Stimulated activated naive CD8-positive, alpha-beta T cell treated with anti-CD3 and anti-CD28 coated beads, Interleukin-15, amount 100 ng/mL, for 72 hours (primary cell): ENCODE measurements at places on chromosomes 2 and 18.

GRCh38 chr2:65380255-65380654 lies 52.1 kb downstream of the SPRED2 start:
- no peak for DNase-seq

DNA sequence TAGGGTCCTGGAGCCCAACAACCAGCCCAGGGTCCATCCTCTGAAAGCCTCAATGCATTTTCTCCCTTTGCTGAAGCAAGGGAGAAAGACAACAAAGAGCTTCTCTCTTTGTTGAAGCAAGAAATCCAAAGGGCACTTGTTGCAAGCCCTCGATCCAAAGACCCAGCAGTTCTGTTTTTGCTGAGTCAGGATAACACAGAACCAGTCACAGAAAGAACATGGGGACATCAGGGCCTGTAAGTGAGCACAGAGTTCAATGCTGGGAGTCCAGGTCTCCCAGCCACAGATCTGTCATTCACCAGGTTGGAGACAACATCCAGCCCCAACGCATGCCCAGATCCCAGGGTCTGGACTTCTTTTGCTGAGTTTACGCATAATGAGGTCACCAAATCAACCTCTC lies 315.8 kb upstream of the KLHL29 start:
- no peak for DNase-seq

DNA sequence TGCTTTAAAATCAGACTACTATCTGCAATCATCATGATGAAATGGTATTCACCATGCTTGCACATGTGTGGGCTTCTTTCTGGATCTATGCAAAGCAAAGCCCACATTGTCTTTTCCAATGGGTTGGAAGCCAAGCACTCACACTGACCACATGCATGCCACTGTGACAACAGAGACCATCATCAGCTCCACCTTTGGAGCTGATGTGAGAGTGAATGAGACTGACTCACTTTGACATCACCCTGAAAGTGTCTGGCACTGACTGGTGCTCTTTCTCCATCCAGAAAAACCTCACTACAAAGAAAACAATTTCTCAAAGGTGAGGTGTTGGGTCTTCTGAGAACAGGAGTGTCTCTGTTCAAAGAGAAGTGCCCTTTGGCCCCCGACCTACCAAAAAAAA lies 4.7 kb downstream of the MYO5B start:
- no peak for DNase-seq

- no peak for DNase-seq
These were observed 36.7 kb downstream of the PKP4 start for GRCh38 chr2:158493458-158493857.

GRCh38 chr18:3623769-3624545 lies 174.0 kb downstream of the TGIF1 start:
- DNase-seq, result no peak

GRCh38 chr2:200028998-200029397 lies 73.6 kb downstream of the MAIP1 start:
- DNase-seq, result no peak

DNA sequence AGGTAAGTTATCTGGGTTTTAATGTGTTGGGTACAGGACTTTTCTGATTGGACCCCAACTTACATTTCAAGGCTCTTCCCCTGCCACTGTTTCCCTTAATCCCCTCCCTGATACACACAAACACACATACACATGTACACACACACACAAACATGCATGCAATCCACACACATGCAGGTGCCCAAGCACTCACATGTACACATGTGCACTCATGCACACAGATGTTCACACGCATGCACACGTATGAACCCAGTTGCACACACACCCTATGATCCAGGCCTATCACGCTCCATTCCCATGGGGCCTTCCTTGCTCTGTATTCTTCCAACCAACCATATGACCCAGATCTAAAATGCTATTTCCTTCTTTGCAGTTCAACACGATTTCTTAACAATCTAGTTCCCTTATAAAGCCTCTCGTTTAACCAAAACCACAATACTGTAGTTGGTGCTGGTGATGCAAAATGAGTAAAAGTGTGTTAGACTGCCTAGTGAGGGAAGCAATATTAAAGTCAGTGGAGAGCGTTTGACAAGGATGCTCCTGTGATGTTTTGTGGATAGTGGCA lies 11.1 kb downstream of the SERPINB8 start:
- no peak for DNase-seq

GRCh38 chr2:184030989-184031388 lies 567.3 kb upstream of the ZNF804A start:
- DNase-seq, result no peak

- DNase-seq, result no peak
These were observed 547.2 kb upstream of the TMEFF2 start for GRCh38 chr2:192741889-192742288.

GRCh38 chr18:30927042-30927441 lies 115.5 kb downstream of the DSC3 start:
- no peak for DNase-seq

GRCh38 chr18:73660931-73661856 lies 486.4 kb downstream of the FBXO15 start:
- no peak for DNase-seq

DNA sequence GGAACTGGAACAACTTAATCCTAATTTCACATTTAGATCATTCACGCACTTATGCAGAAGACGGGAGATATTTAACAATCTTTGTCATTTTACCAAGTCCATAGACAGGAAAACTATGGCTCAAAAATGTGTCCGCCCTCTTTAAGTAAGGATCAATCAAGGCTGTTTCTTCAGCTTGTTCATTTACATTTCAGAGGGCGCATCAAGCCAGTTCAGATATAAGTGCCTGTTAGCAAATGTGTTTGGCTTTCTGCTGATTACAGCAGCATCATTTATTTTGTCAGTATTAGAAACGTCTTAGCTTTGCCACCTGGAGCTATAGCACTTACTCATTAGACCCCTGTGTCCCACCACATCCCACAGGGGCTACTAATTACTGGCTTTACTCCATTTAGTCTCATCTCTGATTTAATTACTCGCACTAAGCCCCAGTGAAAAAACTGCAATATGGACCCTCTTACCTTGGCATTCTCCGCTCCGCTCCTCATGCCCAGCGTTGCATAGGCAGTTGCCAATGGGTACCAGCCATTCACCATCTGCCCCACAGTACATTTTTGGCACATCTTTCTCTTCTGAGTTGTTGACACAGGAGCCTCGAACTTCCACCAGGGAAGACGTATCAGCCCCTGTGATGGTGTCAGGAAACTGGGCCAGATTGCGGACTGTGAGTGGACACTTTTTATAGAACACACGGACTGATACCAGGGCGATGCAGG lies 8.7 kb downstream of the EPHA4 start:
- no peak for DNase-seq

- no peak for DNase-seq
These were observed 66.7 kb downstream of the TNS1 start for GRCh38 chr2:217935901-217936684.

DNA sequence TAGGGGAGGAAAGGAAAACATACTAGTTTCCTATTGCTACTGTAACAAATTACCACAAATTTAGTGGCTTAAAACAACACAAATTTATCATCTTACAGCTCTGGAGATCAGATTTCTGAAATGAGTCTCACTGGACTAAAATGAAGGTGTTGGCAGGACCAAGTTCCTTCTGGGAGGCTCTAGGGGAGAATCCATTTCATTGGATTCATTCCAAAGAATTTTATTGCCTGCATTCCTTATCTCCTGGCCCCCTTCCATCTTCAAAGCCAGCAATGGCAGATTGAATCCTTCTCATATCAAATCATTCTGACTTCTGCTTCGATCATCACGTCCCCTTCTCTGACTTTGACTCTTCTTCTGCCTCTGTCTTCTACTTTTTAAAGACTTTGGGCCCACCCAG lies 250.9 kb downstream of the IRS1 start:
- no peak for DNase-seq

DNA sequence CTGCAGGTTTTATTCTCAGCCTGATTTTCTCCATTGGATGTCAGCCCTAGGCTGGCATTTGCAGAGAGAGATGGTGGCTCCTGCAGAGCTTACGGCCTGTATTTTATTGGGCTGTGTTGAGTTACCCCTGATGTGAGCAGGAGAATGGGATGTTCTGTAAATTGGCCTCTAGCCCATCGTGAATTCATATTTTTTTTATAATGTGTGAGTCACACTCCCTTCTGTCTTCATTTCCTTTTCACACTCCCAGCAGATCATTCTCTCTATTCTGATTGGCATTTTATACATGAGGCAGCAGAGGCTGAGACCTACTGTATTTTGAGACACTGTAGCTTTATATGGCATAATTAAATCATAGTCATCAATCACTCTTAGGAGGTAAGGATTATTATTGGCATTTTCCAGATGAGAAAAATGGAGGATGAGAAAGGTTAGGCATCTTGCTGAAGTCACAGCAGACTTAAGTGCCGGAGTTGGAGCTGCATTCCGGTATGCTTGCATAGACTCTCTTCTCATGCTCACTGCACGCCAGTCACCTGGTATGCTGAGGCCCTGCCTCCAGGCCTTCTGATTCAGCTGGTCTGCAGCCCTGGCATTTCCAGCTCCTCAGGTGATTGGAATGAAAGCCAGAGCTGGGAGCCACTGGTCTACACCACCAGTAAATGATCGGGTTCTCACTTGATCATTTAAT lies 142.4 kb downstream of the NEDD4L start:
- no peak for DNase-seq

DNA sequence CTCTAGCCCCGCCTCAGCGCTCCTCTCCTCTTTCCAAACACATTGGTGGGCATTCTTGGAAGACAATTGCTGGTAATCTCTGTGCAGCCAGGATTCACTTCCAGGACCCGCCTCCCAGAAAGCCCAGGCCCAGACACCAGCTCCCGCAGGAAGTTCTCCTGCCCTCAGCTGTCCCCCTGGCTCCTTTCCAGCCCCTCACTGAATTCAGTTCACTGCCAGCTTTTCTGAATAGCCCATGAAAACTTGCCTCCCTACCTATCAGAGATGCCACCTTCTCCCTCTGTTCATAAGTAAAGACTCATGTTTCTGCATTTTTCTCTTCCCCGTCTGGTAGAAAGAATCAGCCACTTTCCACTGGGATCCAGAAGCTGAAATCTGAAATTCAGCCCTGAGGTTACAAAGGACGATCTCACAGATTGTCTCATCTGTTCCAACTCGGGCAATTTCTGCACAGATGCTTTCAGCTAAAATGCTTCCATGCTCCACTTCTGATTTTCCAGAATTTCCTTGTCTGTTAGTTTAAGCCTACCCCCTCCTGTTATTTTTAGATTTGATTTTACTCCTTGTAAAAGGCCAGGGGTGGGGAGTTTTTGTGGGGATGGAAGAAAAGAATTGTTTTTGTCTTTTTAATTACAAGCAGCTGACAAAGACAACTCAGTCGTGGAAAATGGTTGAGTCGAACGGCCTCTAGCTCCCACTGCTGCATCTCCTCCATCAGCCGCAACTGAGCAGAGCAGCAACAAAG lies 98.1 kb downstream of the SP3 start:
- no peak for DNase-seq

GRCh38 chr2:218999881-219000568 lies 6.8 kb upstream of the CRYBA2 start:
- DNase-seq, result no peak

DNA sequence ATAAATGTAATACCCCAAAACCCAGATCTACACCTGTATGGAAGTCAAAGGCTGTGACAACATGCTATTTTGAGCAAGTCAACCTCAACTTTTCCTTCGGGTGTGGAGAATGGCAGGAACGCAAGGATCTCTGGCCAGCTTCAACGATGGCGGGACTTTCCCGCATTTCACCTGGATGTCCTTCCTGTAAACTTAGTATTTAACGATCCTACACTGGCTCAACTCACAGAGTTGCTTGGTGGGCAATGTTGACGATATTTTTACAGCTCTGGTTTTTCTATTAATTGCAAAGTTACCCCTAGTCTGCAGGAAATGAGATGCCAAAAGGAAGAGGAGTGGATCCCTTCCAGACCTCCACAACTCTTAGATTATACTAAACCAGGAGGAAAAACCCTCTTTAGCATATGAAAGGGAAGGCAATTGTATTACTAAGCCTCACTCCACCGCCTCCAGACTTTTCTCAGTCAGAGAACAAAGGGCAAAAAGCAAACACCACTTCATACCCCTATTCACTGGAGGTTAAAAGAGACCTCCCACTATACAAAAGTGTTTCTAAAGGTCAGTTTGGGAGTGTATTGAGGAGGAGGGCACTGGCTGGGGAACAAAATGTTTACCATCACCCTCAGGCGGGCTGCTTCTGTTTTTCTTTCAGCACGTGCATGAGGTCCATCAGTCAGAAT lies 56.5 kb upstream of the ACVR1 start:
- DNase-seq, result no peak

DNA sequence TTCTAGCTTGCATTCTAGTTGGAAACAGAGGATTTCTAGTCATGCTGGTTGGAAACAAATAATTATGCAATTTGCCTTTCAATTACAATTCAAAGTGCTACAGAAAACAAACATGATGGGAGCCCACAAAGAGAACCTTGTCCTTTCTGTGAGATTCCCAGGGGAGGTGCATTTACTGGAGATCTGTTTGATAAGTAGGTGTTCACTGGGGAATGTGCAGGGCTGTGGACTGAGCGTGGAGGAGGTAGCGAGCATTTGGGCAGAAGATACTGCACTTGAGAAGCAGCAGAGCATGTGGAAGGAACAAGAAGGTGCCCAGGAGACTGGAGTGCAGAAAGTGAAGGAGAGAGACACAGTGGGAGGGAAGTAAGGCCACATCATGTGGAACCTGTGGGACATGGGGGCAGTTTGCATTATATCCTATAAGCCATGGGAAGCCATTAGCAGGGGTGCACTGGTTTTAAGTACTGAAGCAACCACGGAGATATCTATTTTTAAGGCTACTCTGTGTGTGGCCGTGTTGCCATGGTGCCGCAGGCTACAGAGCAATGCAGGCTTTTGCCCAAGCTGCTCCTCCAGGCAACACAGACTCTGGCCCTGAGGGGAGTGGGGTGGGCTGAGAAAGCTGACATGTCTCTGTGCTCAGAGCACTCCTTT lies 154.0 kb downstream of the ANTXR1 start:
- no peak for DNase-seq

DNA sequence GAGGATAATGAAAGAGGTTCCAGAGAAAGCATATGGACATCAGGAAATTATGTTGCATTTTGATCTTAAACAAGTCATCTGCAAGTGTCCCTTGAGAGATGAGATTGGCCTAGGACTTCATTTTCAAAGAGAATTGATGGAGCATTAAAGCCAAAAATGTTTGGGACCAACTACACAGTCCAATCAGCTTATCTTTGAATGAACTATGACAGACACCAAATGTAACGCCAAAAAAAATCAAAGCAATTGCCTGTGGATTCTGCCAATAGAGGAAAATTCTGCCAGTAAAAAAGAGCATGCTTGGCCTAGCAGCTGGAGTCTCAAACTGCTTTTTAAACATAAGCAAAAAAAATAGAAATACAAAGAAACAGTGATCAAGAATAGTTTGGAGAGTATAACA lies 594.5 kb upstream of the CHAC2 start:
- DNase-seq, result no peak

- no peak for DNase-seq
These were observed 7.8 kb upstream of the NPPC start for GRCh38 chr2:231933916-231934401.

GRCh38 chr18:55083461-55083860 lies 124.2 kb upstream of the CCDC68 start:
- DNase-seq, result no peak

DNA sequence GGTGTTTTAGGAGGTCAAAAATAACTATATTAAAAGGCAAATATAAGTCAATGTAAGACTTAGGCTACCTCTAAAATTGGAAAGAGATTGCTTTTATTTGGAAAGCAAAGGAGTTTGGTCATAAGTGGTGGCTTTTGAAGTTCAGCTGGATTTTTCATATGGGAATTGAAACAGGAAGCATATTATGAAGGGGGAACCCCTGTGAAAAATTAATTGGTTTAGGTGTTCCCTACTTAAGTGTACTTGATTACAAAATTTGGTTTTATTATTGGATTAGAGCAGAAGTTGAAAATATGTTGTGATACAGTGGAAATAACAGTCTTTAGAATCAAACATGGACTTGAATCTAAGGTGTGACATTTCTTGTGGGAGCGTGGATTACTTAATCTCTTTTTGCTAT lies 121.4 kb upstream of the TTC27 start:
- no peak for DNase-seq
